ENCODE measurements at places on chromosomes 6 and 20.
A peak's percentile ranks its signal among the peaks of the same experiment; 100 is the strongest.

DNA sequence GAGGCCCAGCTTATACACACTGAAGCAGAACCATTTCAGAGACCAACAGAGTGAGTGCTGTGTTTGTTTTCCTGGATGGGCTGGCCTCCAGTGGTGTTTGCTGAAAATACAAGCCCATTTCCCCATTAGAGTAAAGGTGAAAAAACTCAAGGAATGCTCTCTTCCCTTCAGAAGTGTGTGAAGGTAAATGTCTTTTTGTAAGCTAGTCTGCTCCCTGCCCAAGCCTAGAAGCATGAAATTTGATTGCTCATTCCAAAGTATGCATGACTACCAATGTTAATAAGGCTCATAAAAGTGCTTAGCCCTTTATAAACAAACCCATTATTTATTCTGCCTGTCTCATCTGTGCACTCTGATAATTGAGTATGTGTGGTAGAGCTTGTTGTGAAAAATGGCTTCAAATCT, 59.1 kb downstream of the ADGRF1 start:
- no peak for DNase-seq

- no peak for DNase-seq
Observed at GRCh38 chr6:114195631-114196403, 147.0 kb downstream of the HS3ST5 start.

DNA sequence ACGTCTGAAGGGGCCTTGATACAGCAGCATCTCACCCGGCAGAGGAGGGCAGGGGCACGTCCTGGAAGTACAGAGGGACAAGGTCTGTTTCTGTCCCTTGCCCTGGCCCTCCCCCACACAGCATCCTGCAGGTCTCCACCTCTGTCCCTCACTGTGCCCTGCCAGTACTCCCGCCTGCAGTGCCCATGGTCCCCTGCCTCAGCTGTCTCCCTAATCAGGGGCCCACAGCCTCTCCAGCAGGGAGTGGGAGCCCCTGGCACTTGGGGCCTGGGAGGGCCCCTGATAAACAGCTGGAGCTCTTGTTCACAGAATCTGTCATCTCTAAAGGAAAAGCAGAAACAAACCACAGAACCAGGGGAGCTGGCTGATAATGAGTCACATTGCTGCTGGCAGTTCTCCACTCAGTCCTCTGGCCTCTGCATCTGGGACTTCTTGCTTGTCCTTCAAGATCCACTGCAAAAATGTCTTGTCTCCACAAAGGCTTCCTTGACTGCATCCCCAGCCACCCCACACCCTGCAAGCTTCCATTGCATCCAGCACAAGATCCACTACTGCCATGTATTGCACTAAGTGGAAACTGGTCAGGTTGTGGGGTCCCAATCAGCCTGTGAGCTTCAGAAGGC, 33.2 kb upstream of the TAF8 start:
- no peak for DNase-seq

DNA sequence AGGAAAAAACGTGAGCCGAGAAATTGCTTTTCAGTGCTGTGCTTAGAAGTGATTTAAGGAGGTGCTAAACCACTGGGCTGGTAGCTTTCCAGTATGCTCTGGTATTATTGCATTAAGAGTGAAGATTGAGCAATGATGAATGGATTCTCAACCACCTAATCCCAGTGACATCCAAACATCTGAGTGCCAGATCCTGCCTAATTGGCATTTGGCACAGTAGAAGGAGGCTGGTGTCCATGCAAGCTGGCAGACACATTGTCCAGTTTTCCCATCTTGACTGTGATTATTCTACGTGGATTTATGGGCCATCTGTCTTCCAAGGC, 398.0 kb upstream of the PLCB4 start:
- no peak for DNase-seq

DNA sequence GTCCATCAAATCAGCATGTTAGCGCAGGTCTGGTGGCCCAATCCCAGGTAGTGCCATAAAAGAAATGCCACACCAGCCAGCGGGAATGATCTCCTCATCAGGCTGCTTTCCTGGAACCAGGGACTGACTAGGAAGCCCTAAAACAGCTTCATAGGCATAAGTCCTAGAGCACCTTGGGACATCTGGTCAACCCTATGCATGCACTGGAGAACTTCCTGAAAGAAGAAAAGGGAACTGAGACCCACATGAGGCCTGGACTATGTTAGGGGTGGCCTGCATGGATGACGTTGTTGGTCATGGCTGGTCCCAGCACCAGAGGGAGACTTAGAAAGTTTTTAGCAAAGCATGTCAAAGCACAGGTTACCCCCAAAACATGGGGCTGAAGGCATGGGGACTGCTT, 7.6 kb upstream of the KCNK16 start:
- DNase-seq, result no peak

DNA sequence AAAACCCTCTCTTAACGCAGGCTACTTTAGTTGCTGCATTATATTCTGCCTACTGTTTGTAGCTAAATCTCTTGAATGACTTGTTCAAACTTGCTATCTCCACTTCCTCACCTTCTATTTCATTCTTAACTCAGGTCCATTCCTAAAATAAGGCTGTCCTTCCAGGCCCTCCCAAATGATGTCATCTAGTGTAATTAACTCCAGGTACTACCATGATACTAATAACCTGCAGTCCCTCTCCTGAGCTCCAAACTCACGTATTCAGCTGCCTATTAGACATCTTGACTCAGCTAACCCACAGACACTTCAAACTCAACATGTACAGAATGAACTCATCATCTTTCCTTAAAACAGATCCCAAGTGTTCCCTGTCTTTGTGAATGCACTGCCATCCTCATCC, 10.5 kb upstream of the TOP1 start:
- DNase-seq, result no peak

GRCh38 chr20:33964441-33964840, 29.3 kb upstream of the RALY start:
- no peak for DNase-seq

GRCh38 chr6:25590986-25591385, 61.0 kb upstream of the SCGN start:
- no peak for DNase-seq

DNA sequence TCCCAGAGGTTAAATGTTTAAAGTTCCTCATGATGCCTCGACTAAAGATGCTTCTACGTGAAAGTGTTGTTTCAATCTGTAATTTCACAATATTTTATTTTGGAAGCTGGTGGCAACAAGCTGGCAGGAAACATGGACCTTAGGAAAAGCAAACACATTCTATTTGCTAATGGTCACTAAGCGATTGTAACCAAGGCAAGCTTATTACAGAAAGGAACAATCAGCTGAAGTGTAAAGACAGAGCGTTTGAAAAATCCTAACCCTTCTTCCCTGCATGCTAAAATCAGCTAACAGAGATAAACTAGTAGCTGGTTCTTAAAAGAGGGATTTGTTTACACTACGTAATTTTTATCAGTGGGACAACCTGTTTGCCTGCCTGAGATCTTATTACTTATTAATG, 50.0 kb downstream of the IL20RA start:
- DNase-seq, result no peak

- no peak for DNase-seq
Observed at GRCh38 chr6:113659762-113660404, 197.3 kb upstream of the MARCKS start.

DNA sequence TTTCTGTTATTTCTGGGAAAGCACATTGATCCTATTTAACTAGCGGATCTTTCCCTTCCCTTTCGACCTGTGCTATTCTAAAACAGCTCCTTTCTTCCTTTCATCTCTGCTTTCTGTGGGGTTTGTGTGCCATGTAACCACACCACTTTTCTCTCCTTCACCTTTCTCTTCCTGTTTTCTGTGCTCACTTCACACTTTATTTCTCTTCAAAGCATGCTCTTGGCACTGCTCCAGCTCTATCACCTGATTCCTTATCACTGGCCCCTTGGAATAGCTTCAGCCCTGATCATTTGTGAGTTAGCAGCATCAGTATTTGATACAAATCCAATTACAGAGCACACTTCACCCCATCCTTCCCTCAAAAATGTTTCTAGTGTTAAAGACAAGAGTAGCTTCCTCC, 8.1 kb upstream of the METTL24 start:
- DNase-seq, result no peak

DNA sequence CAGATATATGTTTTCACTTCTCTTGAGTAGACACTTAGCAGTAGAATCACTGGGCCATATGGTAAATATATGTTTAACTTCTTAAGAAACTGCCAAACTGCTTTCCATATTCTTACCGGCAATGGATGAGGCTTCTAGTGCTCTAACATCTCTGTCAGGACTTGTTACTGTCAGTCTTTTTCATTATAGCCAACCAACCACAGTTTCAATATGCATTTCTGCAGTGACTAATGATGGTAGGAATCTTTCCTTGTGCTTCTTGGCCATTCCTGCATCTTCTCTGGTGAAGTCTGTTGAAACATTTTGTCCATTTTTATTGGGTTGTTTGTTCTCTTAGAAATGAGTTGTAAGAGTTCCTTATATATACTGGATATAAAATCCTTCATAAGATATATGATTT, 66.0 kb upstream of the SYNDIG1 start:
- DNase-seq, result no peak

DNA sequence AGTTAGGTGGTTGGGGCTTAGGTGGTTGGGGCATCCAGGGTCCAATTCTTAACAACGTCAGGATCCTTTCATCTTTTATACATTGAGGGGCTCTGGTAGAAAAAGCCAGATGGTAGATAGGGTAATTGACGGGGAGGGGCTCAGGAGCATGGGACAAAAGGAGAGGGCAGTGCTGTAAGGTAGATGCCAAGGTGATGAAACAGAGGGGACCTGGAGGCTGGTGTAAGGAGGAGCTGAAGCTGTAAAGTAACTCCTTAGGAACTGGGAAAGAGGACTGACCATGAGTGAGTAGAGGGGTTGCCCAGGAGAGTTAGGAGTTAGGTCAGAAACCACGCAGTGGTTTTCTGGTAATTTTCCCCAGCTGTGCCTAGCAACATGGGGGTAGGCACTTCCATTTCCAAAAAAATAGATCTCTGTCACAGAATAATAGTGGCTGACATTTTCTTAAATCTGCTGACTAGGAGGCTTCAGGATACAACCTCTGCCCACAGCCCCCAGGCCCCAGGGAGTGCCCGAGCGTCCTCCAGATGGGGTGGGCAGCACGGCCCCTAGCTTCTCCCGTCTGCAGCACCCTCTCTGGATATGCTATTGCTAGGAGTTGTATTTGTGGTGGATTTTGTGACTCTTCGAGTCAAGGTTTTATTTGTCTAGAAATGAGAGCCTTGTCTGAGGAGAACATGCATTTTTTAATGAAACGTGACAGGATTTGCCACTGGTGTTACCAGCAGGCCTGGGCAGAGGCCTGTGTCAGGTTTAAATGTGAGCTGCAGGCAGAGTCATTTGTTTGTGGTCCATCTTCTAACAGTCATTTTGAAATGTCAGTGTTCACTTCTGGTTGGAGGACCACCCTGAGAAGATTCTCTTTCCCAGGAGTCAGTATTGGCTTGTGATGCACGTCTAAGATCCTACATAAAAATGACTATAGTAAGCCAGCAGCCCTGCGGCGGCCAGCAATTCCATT, 44.6 kb downstream of the TULP4 start:
- no peak for DNase-seq

- DNase-seq, result no peak
Observed at GRCh38 chr6:166551754-166552495, 34.6 kb downstream of the RAMACL start.

- no peak for DNase-seq
Observed at GRCh38 chr20:44495257-44495656, 19.6 kb downstream of the TTPAL start.

DNA sequence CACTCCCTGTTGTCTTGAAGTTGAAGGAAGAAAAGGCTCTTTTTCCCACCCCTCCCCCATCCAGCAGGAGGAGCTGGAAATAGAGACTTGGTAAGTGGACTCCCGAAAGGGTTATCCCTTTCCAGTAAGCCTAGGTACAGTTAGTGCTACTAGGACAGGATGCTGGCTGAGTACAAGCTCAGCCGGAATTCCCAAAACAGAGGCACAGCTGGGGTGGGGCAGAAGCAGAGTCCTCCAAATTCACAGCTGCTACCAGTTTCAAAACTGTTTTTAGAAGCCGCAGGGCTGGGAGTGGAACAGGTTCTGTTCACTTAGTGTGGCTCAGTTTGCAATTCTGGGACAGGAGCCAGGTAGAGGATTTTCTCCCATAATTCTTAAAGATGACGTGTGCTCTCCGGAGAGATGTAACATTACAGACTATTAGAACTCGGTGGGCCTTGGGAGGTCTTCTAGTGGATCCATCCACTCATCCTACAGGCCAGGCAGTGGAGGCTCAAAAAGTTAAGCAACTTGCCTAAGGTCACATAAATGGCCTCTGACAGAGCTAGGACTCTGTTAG, 19.0 kb upstream of the UTRN start:
- peak; percentile 70 for DNase-seq

DNA sequence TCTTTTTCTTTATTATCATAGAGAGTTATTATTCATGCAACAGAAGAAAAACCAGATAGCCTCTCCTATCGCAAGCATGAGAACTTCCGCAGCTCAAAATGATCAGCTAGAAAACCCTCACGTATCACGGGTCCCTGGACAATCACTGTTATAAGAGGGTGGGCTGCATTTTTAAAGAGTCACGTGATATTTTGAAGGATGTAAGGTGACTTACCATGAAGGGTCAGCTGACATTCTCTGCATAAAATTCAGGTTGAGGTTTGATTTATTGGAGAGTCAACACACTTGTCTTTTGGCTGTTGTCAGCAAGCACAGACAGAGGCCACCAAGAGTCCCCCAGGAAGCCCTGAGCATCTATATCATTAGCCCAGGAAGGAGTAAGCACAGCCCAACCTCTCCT, 39.5 kb downstream of the ID4 start:
- DNase-seq, result no peak

DNA sequence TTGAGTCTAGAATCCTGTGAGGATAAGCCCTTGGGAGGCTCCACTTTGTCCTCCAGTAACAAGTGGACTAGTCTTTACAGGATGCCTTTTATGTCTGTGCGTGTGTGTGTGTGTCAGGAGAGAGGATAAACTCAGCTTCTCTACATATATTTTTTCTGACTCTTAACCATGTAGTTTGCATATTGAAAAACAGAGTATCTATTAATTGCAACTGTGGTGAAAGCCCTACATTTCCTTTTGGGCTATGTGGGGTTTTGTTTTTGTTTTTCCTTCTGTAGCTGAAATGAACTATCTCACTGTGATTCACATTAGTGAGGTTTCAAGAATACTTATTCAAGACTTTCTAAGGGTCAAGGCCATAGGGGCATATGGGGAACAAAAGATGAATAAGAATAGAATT, 17.7 kb downstream of the TPBG start:
- DNase-seq, result no peak

GRCh38 chr20:7608250-7608649, 332.0 kb downstream of the HAO1 start:
- no peak for DNase-seq

DNA sequence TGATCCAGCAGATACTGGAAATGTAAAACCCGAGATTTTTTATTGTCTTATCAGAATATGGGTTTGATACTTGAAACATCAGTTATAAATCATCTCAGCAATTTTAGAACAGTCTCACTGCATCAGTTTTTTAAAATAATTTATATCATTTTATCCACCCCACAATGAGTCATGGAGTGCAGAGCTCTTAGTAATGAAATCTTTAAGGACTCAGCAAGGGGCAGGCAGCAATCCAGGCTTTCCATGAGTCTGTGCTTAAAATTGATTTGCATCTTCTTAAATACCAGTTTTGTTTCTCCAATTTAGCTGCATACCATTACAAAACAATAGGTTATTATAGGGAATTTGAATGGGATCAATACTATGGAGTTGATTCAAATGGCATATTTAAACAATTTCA, 832.3 kb downstream of the C6orf118 start:
- DNase-seq, result no peak

GRCh38 chr6:119481976-119482375, 132.4 kb upstream of the MAN1A1 start:
- DNase-seq, result no peak

GRCh38 chr20:25286917-25287316, 39.0 kb downstream of the PYGB start:
- peak; percentile 56 for DNase-seq

Data from upper lobe of right lung (tissue), 1 donor.